ENCODE measurements at places on chromosomes 2 and 18.

DNA sequence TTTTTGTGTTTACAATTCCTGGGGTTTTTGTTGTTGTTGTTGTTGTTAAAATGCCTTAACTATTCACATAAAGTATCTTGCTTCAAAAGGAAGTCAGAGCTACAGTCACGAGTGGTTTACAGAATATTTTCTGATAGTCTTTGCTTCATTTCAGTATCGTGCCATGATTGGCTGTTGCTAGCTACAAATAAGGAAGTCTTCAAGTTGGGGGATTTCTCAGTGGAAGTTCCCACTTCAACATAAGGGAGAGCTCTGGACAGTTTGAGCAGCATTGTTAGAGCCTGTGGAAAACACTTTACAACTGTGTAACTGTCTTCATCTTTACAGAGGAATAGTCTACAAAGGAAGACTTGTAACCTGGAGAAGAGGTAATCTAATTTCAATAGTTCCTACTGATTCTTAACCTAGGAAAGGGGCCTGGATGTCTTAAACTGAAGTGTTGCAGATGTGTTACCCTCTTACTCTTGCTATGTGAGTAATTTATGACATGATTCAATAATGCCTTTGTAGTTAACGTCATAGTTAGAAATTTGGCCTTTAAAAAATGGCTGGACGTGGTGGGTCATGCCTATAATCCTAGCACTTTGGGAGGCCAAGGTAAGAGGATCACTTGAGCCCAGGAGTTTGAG lies 23.4 kb upstream of the TANK start:
- DNase-seq: peak; percentile 75

GRCh38 chr18:34608064-34608463 lies 102.0 kb upstream of the DTNA start:
- no peak for DNase-seq

DNA sequence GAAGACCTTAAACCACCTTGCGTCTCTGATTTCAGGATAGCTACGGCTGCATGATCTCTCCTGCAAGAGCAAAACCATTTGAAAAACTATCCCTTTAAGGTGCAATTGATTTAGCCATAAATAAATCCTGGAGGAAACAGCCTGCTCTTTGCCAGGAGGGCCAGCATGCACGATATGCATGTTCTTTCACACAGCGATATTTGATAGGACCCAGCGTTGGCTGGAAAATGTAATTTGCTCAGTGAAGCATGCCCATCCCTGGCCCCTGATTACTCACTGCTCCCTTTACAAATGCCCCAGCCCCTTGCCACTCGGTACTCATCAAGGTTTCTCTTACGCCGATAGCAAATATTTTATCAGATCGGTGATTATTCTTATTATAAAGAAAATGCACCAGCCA lies 315.4 kb downstream of the CDH2 start:
- DNase-seq: no peak

DNA sequence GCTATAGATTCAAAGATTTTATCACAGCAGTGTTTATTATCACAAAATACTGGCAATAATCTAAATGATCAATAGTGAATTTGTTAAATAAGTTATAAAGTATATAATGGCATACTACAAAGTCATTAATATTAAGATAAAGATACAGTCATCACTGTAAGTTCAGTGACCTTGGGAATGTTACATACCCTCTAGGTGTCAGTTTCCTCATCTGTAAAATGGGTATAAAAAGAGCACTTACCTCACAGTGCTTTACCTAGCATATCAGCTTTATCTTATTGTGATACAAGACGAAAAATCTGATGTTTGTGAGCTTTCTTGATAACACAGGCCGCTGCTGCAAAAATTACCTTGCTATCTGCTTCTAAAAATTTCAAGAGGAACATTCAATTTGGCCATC lies 112.2 kb downstream of the TMEM247 start:
- DNase-seq: no peak

GRCh38 chr2:213150315-213151097 lies 906 bp downstream of the IKZF2 start:
- peak; percentile 45 for DNase-seq

- DNase-seq: no peak
Observed at GRCh38 chr2:48162742-48163141, 256.4 kb upstream of the FBXO11 start.

GRCh38 chr2:216657086-216657855 lies 24.1 kb downstream of the IGFBP2 start:
- no peak for DNase-seq

DNA sequence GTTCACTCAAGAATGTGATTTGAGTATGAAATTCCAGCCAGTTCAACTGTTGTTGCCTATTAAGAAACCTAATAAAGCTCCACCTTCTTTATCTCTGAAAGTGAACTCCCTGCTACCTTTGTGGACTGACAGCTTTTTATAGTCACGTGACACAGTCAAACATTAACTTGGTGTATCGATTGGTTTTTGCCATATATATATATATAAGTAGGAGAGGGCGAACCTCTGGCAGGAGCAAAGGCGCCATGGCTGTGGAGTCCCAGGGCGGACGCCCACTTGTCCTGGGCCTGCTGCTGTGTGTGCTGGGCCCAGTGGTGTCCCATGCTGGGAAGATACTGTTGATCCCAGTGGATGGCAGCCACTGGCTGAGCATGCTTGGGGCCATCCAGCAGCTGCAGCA lies at the start of gene UGT1A1:
Gene UGT1A1 (plus strand): TSS at position 228 of the 400 bp plus-strand sequence. CDS start 18 bp downstream, at position 246.
- DNase-seq: no peak

GRCh38 chr2:96336104-96336775 lies 674 bp downstream of the NCAPH start:
- no peak for DNase-seq

DNA sequence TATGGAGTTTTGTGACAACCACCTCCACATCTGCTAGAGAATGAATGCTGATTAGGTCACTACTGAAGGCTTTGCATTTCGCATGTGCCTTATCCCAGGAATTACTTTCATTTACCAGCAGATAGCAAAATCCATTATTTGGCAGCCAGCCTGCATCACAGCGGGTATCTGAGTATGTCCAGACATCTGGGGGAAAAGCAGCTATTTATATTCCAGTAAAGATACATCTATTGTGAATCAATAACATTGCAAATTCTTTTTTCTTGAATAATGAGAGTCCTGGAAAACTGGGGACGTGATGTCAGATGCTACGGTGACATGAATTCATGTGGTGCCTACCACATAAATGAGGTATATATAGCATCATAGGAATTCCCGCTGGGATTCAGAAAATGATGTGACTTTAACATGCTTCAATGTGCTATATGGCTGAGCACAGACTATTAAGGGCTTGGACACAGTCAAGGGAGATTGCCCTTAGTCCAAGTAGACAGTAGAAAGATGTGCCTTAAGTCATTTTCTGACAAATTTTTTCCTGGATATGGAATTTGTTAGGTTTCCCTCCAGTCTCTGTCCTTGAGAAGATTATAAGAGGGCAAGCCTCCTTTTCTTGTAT lies 84.2 kb upstream of the CD302 start:
- DNase-seq: no peak

- peak; percentile 31 for DNase-seq
Observed at GRCh38 chr2:101337877-101338276, 29.4 kb upstream of the RNF149 start.

DNA sequence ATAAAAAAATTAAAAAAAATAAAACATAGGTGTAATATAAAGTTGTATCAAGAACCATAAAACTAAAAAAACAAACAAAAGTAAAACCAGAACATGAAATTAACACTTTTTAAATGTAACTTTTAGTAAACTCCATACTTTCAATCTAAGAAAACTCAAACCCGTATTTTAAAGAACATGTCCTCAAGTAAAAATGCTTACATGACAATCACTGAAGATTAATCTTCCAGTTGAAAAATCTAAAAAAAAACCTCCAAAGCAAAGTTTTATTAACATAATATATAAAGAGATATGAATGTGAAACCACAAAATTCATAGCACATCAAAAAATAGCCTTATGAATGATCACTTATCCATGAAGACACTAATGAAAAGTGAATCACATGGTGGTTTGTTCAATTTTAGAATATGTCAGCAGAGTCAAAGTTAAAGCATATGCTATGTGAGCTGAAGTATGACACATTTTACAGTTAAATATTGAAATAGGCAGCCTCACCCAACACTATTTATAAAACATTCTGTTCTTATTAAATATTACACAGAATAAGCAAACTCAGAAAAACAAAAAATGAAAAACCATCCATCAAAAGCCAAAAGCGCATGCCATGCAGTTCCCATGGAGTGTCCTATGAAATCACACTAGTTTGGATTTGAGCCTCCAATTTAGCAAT lies 23.1 kb upstream of the CHAC2 start:
- no peak for DNase-seq

GRCh38 chr2:178478130-178478438 lies 316 bp downstream of the FKBP7 start:
- peak; percentile 30 for DNase-seq

DNA sequence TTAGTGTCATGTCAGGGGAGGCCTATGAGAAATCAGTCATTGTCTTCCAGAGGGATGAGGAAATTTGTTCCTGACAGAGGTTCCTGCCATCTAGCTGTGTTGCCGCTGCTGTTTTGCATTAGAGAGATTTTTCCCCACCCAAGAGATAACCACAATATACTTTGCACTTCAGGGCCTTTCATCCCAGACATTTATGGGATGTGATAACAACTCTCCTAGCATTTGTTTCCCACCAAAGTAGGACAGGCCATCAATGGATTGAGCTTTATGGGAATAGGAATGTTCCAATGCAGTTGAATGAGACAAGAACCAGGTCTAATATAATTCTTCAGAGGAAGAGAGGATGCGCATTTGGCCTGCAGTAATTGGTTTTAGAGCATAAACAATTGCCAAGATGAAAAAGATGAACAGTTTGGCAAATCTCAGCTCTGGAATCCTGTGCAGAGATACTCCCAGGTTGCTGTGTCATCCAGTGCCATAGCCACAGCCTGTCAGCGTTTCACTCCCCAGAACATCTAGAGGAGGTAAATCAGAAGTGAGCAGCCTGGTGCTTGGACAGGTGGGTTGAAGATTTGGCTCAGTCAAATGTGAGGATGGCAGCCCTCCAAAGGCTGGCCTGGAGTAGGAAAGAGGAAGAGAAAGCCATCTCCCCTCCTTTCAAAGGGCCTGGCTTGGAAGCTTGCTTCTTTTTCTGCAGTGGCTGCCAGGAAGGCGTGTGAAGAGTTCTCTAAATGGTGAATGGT lies 93.7 kb upstream of the SETBP1 start:
- no peak for DNase-seq

- no peak for DNase-seq
Observed at GRCh38 chr2:84478867-84479266, 19.8 kb upstream of the SUCLG1 start.

- DNase-seq: peak; percentile 32
Observed at GRCh38 chr18:23354625-23355024, 98.5 kb upstream of the RIOK3 start.

- DNase-seq: no peak
Observed at GRCh38 chr2:175465101-175465500, 283.6 kb upstream of the ATP5MC3 start.

DNA sequence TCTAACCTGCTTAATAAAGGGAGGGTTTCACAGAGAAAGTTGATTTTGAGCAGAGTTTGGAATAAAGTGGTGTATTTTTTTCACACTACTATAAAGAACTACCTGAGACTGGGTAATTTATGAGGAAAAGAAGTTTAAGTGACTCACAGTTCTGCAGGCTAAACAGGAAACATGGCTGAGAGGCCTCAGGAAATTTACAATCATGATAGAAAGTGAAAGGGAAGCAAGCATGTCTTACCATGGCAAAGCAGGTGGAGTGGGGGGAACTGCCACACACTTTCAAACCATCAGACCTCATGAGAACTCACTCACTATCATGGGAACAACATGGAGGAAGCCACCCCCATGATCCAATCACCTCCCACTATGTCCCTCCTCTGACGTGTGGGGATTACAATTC lies 546.7 kb downstream of the EPHA4 start:
- DNase-seq: no peak

- DNase-seq: no peak
Observed at GRCh38 chr18:64707052-64707451, 558.2 kb upstream of the LINC00305 start.

DNA sequence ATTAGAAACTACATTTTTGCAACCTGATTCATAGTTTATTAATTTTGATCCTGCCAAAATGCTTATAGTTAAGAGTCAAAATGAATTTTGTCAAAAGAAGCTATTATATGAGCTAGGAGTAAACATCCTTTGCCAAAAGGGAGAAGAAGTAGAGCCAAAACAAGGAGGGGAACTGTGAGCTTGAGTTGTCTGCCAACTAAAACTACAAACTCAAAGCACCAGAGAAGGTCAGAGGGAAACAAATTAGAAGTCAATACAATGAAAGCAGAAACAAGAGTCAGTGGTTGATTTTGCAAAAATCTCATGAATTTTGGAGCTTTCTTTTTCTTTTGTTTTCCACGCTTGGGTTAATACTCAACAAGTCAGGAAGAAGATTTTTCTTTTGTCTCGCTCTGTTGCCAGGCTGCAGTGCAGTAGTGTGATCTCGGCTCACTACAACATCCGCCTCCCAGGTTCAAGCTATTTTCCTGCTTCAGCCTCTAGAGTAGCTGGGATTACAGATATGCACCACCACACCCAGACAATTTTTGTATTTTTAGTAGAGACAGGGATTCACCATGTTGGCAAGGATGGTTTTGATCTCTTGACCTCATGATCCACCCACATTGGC lies 508.5 kb downstream of the RIT2 start:
- DNase-seq: no peak

- peak; percentile 96 for DNase-seq
Observed at GRCh38 chr2:236731767-236732580, 162.3 kb downstream of the ACKR3 start.

DNA sequence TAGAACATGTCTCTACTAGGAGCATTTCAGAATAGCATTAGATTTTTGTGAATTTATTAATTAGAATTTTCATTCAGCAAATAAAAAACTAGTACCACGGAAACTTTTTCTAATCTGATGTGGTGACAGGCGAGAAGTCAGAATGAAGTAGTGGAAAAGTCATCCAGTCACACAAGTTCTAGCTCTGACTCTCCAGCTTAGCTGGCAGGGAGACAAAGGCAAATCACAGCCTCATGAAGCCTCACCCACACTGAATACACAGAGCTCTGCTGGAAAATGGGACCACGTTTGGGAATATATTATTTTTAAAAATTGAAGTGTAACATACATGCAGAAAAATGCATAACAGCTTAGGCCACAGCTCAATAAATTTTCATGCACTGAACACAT lies 86.1 kb downstream of the L3MBTL4 start:
- DNase-seq: no peak

- no peak for DNase-seq
Observed at GRCh38 chr2:239990966-239991365, 34.2 kb downstream of the NDUFA10 start.

GRCh38 chr2:185771396-185771795 lies 32.8 kb downstream of the FSIP2 start:
- no peak for DNase-seq

DNA sequence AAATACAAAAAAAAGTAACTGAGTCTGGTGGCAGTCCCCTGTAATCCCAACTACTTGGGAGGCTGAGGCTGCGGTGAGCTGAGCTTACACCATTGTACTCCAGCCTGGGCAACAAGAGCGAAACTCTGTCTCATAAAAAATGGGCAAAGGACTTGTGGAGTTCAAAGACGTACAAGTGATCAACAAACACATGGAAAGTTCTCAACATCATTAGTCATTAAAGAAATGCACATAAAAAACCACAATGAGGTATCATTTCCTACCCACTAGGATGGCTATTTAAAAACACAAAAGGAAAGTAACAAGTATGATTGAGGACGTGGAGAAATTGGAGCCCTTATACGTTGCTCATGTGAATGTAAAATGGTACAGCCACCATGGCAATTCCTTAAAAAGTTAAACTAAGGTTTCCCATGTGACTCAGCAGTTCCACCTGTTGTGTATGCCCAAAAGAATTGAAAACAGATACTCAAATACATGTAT lies 52.3 kb downstream of the RAB10 start:
- DNase-seq: peak; percentile 10

All from cardiac fibroblast (primary cell).